ENCODE measurements at places on chromosomes 2 and 18. TPM values are rescaled to one million over a fixed set of nuclear protein-coding genes. Genes with fewer than 3 reads are reported as not detected.

The CYS1 gene
- 0.19 TPM for total RNA-seq

The NCKAP1 gene
- total RNA-seq, result 117 TPM

The COBLL1 gene
- total RNA-seq, result 5.7 TPM

The TBR1 gene
- total RNA-seq, result under 0.01 TPM

The UCN gene
- 0.09 TPM for total RNA-seq

The CD8A gene
- total RNA-seq, result not detected

The MYOM1 gene
- 0.18 TPM for total RNA-seq

The TFCP2L1 gene
- total RNA-seq, result under 0.01 TPM

The USP40 gene
- total RNA-seq, result 16.6 TPM

The PFN4 gene
- 0.18 TPM for total RNA-seq

The SFT2D3 gene
- total RNA-seq, result 2.9 TPM

The AFF3 gene
- not detected for total RNA-seq

The ZBTB7C gene
- not detected for total RNA-seq

The ADGRF3 gene
- under 0.01 TPM for total RNA-seq

The CROCC2 gene
- not detected for total RNA-seq

The SPDYA gene
- 1.3 TPM for total RNA-seq

The NEURL3 gene
- not detected for total RNA-seq

The GYPC gene
- 5.8 TPM for total RNA-seq

The CNGA3 gene
- total RNA-seq, result not detected

The ANKRD29 gene
- 0.85 TPM for total RNA-seq

The MAIP1 gene
- total RNA-seq, result 20.2 TPM

The FNDC4 gene
- total RNA-seq, result 30.1 TPM

The SETBP1 gene
- total RNA-seq, result 0.38 TPM

The HOXD12 gene
- not detected for total RNA-seq

The TMEM247 gene
- not detected for total RNA-seq

The DNAJC27 gene
- total RNA-seq, result 1.6 TPM

The SERPINB3 gene
- total RNA-seq, result not detected

The VWA3B gene
- not detected for total RNA-seq

The SCN9A gene
- total RNA-seq, result 1.2 TPM

The TCF4 gene
- 335 TPM for total RNA-seq

The D2HGDH gene
- 14.7 TPM for total RNA-seq

The CCBE1 gene
- total RNA-seq, result 1.5 TPM

The FRZB gene
- total RNA-seq, result not detected

The PSMA8 gene
- not detected for total RNA-seq

The COL3A1 gene
- total RNA-seq, result 0.99 TPM

The STRADB gene
- total RNA-seq, result 26.5 TPM

The TMEM127 gene
- total RNA-seq, result 13.9 TPM

The RETREG2 gene
- 53.6 TPM for total RNA-seq

The ALPG gene
- not detected for total RNA-seq

The CHN1 gene
- total RNA-seq, result 14.5 TPM

The FBLN7 gene
- 1.2 TPM for total RNA-seq

The DQX1 gene
- total RNA-seq, result 0.09 TPM

The RND3 gene
- 58.3 TPM for total RNA-seq

The CCT4 gene
- total RNA-seq, result 238 TPM

The C2orf66 gene
- total RNA-seq, result 0.09 TPM

The ABHD1 gene
- total RNA-seq, result under 0.01 TPM

The PDE11A gene
- total RNA-seq, result under 0.01 TPM

The ANTXR1 gene
- total RNA-seq, result 18.4 TPM

The KCNIP3 gene
- 0.47 TPM for total RNA-seq
